ENCODE measurements at places on chromosomes 5 and 9.

GRCh38 chr9:100099722-100100042 lies 639 bp downstream of the INVS start:
- no peak for DNase-seq

- DNase-seq, result no peak
Measured at GRCh38 chr5:66929995-66930394, 266.6 kb downstream of the CD180 start.

DNA sequence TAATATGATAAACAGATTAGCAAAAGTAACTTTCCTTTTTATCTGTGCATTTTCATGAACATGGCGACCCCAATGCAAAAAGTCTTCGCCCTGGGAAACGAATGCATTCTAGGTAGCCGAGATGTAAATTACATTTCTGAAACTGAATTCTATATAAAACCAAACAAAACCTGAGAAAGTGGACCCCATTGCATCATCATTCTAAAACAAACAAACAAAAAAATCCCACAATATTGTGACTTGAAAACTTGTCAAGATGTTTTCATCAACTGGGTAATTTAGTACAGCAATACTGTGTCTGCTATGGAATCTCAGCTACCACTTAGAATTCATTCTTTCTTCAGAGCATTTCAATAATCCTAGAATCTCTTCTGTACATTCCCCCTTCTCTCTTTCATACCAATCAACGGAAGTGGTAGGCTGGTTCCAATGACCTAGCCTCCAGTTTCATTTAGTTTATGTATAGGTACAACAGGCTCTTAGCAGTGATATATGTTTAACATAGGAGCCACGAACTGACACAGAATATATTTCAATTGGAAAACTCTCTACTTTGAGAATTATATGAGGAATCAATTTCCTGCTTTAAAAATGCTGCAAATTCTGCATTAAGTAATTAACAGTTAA lies 85.6 kb downstream of the FBXW11 start:
- no peak for DNase-seq

GRCh38 chr9:9746826-9747225 lies 866.0 kb downstream of the PTPRD start:
- DNase-seq, result no peak

DNA sequence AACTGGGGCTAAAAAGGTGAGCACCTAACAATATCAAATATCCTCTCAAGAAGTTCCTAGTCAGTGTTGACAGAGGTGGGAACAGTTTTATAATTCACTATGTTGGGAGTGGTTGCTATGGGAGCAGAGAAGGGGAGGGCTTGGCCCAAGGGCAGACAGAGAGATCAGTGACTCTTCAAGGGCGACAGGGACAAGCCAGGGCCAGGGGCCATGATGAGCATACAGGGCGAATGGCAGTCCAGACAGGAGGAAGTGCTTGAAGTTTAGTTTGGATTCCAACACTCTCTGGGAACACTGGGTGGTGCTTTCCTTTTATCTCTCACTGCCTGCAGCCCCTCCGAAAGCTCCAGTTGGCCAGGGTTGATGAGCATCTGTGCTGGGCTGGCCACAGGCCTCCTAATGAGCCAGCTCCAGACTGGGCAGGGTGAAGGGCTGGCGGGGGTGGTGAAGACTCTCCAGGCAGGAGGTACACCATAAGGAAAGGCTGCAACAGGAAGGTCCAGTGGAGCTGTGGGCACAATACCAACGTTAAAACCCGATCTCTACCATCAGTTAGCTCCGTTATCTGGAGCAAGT lies 111.3 kb downstream of the TMEM174 start:
- no peak for DNase-seq

- DNase-seq, result no peak
Measured at GRCh38 chr9:127305838-127306226, 41.3 kb downstream of the GARNL3 start.

GRCh38 chr9:108186642-108187395 lies 669.0 kb downstream of the ACTL7B start:
- no peak for DNase-seq

- DNase-seq, result no peak
Measured at GRCh38 chr9:2809692-2810419, 34.0 kb downstream of the PUM3 start.

GRCh38 chr9:90967145-90967538 lies 165.5 kb downstream of the SYK start:
- DNase-seq, result no peak

DNA sequence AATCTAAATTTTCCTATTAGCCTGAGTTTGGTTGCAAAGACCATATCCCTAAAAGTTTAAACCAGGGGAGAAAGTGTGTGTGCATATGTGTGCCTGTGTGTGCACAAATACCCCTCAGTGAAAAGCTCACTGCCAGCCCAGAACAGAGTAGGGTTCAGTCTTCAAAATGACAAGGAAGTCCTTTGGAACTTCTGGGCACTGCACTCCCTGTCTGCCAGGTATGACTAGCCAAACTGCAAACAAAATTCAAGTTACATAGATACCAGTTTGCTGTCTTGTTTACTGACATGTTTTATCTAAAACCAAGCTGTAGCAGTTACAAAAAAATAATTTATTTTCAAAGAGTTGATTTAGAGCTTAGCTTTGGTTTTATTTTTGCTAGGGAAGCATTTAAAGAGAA lies 100.1 kb downstream of the ARHGEF28 start:
- DNase-seq, result no peak

GRCh38 chr5:56481428-56482357 lies 248.6 kb upstream of the ANKRD55 start:
- DNase-seq, result no peak

DNA sequence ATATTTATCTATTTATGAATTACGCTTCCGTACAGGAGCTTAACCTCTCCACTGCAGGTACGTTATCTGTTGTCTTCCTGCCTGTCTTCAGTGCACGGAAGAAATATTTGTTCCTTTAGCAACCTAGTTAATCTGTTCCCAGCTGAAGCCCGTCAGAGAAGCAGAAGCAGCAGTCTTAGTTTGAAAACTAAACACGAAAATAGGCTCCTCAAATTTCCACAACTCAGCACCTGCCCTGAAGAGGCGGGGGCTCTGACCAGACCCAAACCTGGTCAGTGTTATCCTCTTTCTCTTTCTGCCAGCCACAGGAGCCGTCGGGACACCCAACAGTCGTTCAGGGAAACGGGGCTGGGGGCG lies 462 bp downstream of the NUDCD2 start:
- DNase-seq, result no peak

GRCh38 chr5:90306613-90307012 lies 102.9 kb downstream of the CETN3 start:
- no peak for DNase-seq
